BJ (cell line): ENCODE measurements at places on chromosomes 7 and 10.

- peak; percentile 73 for DNase-seq
Measured at GRCh38 chr10:78053211-78053868, 19.7 kb downstream of the RPS24 start.

DNA sequence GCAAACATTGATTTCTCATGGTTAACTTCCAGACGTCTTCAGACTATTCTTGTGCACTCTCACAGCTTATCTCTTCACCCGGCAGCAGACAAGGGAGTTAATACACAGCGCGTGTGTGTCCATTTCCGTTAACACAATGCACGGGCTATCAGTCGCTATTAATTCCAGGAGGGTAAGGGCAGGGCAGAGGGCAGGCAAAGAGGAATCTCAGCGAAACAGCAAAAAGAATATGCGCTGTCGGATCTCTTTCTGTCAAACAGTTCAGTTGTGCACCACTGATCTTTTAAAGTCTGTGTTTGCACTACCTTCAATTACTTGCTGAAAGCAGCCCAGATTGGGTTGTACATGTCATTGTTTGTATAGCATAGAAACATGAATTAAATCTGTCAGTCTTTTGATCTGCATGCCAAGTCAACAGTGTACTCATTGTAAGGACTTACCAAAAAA lies 41.1 kb upstream of the CABCOCO1 start:
- no peak for DNase-seq

- DNase-seq, result peak; percentile 93
Measured at GRCh38 chr10:100006243-100006886, 3.4 kb downstream of the DNMBP start.

- no peak for DNase-seq
Measured at GRCh38 chr7:78265486-78265885, 466.9 kb downstream of the PHTF2 start.

DNA sequence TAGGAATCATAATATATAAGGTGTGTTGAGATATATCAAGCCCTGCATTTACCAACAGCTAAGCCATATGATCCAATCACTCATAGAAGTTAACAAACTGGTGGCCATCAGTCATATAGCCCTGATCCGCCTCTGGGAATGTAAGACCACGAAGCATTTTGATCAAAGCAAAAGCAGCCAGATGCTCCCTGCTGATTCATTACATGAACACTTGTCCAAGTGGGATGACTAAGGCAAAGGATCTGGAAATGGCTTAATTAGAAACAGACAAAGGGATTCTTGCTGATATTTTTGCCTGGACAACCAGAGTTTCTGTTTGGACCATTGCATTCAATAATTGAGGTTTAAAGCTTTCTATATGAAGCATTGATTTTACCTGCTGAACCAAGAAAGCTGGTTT lies 535.5 kb downstream of the GPAM start:
- peak; percentile 4 for DNase-seq
